ENCODE measurements at places on chromosomes 2 and 18.

DNA sequence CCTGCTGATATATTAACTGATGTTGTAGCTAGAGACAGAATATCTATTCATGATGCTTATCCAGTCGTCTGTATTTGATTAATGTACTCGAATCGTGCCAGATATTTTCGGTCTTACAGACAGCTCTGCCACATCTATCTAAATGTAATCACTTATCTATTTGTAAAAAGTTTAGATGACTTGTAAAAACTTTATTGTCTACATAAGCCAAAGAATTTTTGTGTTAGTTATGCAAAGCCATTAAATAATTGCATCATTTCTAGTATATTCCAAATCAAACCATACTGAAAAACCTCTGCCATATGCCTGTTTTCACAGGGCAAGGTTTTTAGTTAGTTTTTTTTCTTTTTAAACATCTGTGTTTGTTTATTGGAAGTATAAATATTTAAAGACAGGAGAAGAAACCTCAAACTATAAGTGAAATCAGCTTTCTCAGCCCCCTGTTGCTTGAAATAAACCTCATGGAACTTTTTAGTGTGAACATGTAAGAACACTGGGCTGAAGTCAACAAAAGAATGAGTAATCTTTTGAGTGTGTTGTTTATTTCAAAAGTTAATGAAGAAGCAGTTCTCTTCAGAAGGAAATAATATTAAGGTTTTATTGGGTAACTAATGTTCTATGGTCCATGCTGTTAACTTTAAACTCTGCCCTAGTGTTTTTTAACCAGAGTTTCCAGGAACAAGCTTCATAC is 657.6 kb upstream of the SYT4 start:
- DNase-seq = no peak

- no peak for DNase-seq
Measured at GRCh38 chr2:147910990-147911473, 66.2 kb downstream of the ACVR2A start.

DNA sequence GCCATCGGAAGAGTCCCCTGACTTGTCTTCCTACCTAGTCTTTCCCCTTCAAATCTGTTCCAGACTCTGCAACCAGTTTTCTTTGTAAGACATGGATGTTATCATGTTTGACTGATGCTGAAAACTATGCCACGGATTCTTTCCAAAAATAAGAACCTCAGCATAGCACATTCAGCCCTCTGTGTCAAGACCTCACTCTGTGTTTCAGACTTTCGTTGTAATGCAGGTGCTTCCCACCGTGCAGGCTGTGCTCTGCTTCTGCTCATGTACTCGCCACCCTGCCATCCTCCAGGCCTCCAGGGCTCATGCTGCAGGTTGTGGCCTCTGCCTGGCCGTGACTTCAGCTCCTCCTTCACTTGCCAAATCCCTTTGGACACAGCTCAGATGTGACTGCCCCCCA is 347.0 kb upstream of the RAB12 start:
- DNase-seq = no peak

DNA sequence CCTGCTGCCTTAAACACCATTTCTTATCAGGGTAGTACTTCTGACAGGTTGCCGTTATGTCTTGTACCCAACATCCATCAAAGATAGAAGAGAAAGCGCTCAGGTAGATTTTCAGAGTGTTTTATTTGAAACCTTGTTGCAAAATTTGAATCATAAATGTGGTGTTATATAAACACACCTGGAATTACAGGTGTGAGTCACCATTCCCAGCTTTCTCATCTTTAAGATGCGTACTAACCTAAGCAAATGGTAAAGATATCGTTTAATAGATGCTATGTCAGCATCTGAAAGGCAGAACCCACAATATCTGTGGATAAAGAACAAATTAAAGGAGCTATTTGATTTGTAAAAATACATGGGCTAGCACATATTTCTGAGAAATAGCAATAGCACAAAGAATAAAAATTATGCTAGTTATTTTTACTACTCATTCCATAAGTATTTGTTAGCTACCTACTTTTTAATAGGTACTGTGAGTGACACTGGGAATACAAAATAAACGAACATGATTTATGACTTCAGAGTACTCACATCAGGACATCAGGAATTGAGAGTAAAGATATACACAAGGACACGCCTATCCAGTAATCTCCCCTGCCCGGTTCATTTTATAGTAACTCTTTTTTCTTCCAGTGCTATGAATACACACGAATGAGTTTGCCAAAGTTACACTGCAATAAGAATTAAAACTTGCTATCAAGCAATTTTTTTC is 193.8 kb downstream of the RBM43 start:
- DNase-seq = no peak

DNA sequence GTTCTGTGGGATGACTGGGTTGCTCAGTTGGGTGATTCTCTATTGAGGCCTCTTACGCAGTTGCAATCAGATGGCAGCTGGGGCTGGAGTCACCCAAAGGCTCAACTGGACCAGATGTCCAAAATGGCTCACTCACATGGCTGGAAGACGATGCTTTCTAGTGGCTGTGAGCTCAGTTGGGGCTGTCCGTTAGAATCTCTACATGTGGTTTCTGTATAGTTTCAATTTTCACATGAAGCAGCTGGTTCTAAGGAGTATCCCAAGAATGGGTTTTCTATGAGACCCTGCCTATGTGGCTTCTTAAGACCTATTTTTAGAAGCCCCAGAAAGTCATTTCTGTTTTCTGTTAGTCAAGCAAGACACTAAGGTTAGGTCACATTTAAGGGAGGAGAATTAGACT is 4.4 kb downstream of the XRCC5 start:
- no peak for DNase-seq

GRCh38 chr2:15931950-15932349 is 8.4 kb upstream of the MYCN start:
- DNase-seq = no peak

DNA sequence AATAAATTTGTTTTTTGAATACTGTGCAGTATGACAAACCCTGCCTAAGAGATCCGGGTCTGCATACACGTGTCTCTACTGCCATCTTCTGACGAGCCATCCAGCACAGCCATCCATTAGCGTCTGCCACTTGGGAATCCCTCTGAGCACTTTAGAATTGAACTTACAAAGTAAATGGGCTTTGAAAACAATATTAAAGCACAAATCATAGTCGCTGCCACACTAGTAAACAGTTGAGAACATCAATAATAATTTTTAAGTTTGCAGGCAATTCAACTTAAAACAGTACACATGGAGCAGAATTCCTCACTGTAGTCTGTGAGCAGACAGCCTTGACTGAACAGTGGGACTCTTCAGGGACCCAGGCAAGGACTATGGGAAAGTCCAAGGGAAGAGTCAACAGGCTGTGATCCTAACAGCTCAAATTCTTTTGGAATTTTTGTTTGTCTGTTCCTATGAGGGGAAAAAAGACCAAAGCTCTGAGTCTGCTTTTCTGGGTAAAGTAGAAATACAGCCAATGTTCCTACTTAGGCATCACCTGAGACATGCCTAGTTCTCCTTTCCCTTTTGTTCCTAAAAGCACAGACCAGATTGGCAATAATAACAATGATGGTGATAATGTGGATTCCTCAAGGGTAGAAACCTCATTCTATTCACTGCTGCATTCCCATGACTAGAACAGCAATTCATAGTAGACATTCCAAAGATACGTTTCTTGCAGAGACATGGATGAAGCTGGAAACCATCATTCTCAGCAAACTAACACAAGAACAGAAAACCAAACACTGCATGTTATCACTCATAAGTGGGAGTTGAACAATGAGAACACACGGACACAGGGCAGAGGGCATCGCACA is 92.9 kb downstream of the MREG start:
- DNase-seq = peak; percentile 67

GRCh38 chr2:207506426-207506825 is 23.3 kb upstream of the CREB1 start:
- DNase-seq = no peak

DNA sequence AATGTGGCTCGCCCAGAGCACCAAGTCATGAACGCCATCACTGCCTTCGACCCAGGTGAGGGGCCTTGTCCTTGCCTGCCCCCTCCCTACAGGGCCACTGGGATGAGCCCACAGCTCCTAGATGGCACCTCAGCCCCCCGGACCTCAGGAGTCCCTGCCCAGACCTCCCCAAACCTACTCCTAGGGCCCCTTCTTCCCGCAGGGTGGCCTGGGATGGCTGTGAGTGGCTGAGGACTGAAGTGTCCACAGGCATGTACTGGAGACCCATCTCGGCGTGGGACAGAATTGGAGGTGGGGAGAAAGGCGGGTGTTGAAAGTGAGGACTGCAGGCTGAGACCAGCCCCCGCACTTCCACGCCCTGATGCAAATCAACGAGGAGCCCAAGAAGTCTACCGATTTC is 2.8 kb upstream of the TUBB6 start:
- DNase-seq = no peak

DNA sequence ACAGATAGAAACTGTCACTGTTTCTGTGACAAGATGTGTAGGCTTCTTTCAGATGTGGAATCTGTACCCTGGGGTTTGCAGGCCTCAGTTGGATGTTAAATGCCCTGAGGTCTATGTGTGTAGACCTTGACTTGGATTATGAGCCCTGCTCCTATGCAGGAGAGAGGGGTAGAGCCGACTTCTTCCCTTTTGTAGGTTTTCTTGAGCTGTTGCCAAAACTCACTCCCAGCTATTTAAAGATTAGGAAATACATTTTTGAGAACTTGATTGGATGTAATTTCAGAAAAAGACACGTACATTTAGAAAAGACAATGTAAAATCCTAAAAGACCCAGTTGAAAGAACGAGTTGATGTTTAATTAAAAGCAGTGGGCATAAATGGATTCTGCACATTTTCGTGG is 374.8 kb downstream of the SLC4A3 start:
- no peak for DNase-seq

DNA sequence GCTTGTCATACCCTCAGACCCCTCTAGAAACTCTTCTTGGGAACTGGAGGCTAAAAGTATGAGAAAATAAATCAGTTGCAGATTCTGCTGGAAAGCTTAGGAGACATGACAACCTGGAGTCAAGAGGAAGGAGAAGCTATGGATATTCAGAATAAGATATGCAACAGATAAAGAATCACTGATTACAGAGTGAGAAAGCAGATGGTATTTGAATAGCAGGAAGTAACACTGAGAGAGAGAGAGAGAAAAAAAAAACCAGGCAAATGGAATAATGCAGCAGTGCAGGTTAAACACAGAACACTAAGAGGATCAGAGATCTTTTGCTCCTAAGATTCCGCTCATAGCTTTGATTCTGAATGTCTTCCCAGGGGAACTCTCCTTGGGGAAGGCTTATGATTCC is 1284.1 kb upstream of the NXPH2 start:
- DNase-seq = no peak

DNA sequence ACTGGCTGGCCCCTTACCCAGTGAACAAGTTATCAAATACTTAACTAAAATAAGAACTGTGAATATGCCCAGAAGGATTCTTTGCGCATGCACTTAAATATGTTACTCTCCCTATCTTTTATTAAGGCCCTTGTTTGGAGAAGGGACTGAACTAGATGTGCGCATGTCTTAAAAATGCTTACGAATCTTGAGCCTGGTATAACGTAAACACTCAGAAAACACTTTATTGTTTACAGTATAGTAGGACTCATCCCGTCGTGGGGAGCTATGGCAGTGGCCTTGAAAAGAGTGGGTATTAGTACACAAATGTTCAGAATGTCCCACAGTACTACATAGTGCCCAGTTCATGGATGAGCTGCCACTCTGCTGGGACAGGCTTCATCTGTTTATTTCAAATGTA is 75.9 kb upstream of the MAP4K3 start:
- no peak for DNase-seq

DNA sequence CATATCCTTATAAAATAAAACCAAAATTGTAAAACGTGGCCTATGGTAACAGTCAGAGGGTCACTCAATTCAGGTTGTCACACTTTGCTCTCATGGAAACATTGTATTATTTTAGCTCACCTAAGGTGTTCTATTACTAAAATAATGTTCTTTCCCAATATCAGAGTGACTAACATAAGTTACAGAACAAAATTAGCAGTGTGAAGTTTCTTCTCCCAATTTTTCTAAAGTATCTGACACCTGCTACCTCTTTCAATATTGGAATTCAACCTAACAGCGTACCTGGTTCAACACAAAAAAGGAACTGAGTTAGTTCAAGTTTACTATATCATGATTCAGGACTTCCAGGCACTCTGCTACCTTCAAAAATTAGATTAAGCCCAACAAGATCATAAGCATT is 190.4 kb downstream of the ZEB2 start:
- DNase-seq = no peak

DNA sequence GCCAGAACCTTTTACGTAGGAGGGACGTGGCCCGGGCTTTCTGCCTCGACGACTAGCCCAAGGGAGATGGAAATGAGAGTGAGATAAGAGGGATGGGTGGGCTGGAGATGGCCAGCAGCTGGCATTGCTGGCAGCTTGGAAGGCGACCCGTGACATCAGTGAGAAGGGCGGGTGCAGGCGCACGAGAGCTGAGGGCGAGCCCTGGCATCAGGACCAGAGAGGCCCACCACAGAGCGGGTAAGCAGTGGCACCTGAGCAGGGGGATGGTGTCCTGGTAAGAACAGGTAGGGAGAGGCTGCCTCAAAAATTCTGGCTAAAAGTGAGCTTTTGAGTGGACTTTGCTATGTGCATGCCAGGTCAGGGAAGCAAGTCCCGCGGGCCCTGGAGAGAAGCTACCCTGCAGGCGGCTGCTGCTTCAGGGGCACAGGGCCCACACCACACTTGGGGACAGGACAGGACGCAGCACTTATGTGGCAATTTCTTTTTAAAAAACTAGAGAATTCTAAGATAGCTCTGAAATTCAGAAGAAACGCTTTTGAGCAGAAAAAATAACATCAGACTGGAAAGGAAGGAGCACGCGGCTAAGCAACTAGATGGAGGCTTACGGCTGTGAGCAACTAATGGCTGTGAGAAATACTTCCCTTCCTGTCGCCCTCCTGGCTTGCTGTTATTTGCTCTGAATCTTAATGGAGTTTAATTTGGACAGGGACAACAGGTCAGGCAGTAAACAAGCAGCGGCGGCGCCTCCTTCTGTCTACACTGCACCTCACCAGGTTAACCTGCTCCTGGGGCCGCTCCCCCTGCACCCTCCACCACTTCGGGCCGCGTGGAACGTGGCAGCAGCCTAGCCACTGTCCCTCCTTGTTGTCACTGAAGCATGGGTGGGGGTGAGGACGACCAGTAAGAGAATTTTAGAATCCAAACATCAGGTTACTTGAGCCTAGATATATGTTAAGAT is 20.5 kb downstream of the THAP4 start:
- DNase-seq = no peak

DNA sequence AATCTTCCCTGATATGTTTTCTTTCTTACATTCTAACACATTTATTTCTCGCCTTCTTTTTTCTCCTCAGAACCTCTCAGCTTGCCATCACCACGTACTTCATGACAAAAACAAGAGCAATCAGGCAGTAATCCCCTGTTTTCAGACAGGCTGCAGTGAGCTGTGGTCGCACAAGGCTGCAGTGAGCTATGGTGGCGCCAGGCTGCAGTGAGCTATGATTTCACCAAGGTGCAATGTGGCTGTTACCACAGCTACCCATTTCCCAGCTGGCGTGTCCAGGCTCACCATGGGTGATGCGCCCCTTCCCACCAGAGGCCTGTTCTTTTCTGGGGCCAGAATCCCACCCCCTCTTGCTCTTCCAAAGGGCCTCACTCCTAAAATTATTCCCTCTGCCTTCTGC is 25.8 kb downstream of the TCF23 start:
- DNase-seq = no peak

GRCh38 chr2:20677301-20678085 is 10.5 kb downstream of the GDF7 start:
- DNase-seq = no peak
